Stimulated activated CD4-positive, alpha-beta T cell treated with anti-CD3 and anti-CD28 coated beads, Interleukin-12 subunit alpha, Interleukin-12 subunit beta, amount 100 ng/mL, for 48 hours (primary cell): ENCODE measurements at places on chromosomes 13 and 19.

DNA sequence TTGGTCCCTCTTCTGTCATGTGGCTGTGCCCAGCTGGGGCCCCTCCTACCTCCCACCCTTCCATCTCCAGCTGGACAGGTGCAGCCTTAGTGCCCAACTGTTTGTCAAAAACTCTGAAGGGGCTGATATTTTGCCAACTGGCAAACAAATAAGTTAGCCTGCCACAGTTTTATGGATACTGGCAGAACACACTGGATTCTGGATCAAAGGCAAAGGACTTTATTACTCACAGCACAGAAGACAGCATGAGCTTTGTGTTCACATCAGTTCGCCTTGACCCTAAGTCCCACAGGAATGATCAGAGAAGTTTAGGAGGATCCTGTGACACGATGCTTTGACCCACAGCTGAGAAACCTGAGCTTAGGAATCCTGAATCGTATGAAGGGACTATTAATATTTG, 16.4 kb downstream of the KLK2 start:
- DNase-seq: no peak

- DNase-seq: no peak
Measured at GRCh38 chr13:103517768-103518102, 451.5 kb upstream of the SLC10A2 start.

DNA sequence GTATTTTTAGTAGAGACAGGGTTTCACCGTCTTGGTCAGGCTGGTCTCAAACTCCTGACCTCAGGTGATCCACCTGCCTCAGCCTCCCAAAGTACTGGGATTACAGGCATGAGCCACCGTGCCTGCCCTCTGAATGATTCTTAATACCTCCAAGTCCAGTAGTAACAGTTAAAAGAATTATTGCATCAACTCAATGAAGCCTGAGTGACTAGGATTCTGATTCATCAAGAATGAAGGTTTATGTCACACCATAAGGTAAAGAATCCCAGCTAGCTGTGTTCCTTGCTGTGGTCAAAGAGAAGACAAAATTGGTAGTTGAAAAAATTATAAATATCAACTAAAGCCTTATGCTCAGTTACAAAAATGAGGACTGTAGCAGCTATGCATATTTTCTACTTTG, 81.2 kb upstream of the ABCC4 start:
- DNase-seq: no peak

- DNase-seq: no peak
Measured at GRCh38 chr19:17136617-17137016, 61.0 kb downstream of the MYO9B start.

- no peak for DNase-seq
Measured at GRCh38 chr13:98834254-98834960, 81.9 kb upstream of the SLC15A1 start.

- no peak for DNase-seq
Measured at GRCh38 chr13:26133286-26133685, 81.5 kb upstream of the SHISA2 start.

DNA sequence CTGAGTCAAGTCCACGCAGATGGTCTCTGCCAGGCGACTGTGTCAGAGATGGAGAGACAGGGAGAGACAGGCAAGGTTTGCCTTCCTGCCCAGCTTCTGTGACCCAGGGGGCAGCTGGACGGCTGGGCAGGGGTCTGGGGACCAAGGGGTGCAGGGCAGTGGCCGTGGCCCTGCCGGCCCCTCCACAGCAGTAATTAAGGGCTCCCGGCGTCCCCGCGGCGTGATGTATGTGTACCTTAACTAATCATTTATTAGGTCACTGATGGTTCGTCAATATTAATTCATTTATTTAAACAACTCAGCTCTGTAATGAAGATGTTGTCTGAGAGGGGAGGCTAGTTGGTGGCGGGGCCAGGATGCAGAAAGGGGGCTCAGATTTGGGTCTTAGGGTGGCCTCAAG, 28.6 kb upstream of the TCF3 start:
- no peak for DNase-seq

DNA sequence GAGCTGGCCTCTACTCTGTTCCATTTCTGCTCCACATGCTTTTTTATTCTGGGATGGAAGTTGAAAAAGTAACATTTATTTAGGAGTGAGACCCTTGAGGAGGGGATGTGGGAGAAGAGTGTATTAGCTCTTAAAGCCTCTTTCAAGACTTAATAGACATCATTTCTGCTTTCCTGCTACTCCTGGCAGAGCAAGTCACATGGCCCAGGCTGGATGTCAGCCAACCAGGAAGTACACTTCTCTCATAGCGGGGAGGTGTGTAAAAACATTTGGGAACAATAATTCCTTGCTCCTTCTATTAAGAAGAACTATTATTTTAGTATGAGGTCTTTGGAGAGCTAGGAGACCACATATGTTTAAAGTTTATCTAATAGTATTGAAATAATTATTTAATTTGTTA, 40.6 kb upstream of the FAM216B start:
- DNase-seq: no peak

GRCh38 chr19:33295621-33296487, 6.5 kb downstream of the CEBPA start:
- no peak for DNase-seq
